ENCODE measurements at places on chromosomes 1 and 21.

DNA sequence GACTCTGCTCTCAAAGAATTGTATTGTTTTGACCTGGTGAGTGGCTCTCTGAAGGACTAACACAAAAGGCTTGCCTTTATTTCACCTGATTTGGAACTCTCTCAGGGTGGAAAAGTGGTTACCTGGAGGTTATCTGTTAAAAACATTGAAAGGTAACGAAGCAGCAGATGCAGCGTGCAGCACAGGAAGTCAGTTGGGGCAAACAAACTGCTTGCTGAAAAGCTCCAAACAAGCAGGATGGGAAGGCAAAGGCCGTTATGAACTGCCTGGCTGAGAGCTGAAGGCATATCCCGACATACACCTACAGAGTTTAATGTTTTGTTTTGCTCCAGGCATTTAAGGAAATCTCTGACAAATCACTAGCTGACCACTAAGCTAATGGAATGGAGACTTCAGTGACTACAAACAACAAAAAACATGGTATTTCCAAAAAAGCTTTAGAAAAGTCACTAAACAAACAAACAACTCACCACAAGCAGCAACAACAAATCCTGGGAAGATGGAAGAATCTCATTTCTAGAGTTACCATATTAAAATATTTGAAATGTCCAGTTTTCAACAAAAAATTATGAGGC is 44.3 kb upstream of the BATF3 start:
- DNase-seq = no peak

DNA sequence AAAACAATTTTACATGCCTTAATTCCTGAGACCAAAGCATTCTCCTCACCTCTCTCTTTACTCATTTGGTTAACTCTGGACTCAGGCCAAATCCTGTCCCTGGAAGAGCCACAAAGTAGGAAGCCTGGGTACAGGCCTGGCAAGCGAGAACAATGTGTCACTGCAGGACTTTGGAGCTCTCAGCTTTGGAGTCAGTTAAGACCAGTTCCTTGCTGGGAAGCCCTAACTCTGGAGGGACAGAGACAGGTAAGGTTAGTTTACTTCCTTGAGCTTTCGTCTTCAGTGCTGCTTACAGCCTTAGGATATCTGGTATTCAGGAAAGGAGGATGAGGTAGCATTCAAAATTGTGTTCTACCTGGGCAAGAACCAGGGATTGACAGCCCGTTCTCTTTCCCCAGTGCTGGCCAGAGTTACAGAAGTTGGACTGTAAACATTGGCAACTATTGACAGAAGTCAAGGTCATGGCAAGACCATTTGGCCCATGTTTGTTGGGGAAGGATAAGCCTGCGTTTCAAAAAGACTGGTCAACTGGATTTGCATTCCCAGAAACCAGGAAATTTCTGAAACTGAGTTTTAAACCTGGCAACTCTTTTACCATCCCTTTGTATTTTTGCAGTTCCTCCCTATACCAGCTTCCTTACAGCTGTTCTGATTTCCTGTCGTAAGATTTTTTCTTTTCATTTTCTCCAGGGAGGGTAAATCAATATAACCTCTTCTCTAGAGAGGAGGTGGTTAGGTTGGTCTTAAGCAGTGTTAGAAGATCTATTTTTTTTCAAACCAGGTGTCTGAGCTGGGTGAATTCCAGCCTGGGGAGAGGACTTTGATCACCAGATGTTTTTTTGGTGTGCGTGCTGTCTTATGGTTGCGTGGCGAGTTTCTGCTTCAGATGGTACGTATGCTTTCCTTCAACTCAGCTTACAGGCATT is at the start of gene C4BPB:
Gene C4BPB (plus strand): TSS at position 160 of the 926 bp plus-strand sequence. CDS start 672 bp downstream, at position 832.
- DNase-seq = no peak

- no peak for DNase-seq
These were observed 19.1 kb downstream of the CLCN6 start for GRCh38 chr1:11825131-11825530.

DNA sequence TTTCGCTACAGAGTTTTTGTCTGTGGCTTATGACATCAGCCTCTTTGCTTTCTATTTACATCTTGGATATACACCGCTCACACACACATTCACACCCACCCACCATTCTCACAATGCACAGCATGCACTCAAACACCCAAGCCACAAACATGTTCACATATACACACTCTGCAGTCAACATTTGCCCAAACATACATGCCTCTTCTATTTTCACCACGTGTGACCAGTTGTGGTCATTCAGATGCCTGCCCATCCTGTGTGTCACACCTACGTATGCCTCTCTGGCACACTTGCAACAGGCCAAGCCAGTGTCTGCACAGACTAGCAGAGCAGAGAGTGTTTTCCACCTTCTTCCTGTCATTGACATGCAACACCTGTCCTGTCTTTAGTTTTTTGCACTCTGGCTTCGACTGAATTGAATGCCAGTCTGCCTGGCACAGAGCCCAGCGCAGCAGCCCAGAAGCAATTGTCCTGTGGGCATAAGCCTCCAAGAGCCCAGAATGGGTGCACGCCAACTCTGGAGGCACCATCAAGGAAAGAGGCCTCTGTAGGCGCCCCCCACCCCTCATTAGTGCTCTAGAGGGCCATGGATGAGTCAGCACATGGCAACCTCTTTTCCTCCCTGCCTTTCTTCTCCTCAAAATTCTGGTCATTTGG is 37.7 kb upstream of the LRRN2 start:
- no peak for DNase-seq

DNA sequence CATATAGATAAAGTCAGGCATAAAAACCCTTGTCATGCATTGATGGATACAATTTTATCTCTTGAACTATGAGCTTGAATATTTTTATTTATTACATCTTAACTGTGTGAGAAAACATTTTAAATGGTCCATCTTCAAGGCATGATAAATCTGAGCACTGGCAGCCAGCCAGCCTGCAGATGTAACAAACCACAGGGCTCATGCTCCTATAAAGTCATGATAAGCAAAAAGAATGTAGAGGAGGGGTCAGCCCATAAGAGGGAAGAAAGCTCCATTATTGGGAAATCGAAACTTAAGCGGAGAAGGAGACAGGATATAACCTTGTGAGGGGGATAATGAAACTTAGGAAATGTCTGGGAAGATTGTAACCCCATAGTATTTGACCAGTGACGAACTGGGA is 839.0 kb downstream of the LRRIQ3 start:
- DNase-seq = no peak

DNA sequence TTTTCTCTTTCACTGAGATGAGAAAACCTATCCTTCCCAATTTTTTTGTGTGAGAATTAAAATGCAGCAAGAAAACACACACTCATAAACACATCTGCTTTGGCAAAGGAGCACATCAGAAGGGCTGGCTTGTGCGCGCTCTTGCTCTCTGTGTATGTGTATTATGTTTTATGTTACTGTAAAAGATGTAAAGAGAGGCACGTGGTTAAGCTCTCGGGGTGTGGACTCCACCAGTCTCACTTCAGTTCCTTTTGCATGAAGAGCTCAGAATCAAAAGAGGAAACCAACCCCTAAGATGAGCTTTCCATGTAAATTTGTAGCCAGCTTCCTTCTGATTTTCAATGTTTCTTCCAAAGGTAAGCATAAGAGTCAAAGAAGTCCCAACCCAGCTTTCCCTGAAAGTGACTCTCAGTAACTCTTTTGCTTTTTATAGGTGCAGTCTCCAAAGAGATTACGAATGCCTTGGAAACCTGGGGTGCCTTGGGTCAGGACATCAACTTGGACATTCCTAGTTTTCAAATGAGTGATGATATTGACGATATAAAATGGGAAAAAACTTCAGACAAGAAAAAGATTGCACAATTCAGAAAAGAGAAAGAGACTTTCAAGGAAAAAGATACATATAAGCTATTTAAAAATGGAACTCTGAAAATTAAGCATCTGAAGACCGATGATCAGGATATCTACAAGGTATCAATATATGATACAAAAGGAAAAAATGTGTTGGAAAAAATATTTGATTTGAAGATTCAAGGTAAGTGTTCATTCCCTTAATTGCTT is at the start of gene CD2:
Gene CD2 (plus strand): TSS at position 233 of the 780 bp plus-strand sequence. CDS start 63 bp downstream, at position 296.
- DNase-seq = no peak

DNA sequence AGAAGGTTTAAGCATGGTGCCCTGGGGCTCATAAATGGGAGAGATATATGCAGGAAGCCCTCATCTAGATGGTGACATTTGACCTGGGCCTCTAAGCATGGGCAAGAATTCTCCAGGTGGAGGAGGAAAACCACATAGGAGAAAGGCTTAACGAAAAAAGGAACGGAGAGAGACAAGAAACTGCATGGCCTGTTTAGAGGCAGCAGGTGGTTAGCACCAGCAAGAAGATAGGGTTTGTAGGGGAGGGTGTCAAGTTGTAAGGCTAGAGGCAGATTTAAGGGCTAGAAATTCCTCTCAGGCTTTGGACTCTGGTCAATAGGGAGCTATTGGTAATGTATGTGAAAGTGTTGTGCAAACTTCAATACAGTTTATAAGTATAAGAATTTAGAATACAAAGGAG is 8.2 kb upstream of the MAPKAPK2 start:
- DNase-seq = no peak

DNA sequence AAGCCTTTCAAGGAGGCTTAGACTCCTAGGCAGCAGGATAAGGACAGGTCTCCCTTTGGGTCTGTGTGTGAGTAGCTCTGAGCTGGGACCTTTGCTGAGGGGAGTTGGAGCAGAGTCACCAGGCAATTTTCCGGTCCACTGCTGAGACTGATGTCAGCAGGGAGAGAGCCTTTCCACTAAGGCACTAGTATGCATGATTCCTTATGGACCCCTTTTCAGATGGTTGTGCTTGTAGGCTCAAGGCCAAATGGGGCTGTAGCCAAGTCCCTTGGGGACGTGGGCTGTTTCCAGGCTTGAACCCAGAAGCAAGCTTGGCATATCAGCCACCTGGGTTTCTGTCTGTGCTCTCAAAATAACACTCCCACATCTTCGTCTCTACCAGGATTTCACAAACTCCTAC is 73.0 kb downstream of the CCDC18 start:
- DNase-seq = no peak

- DNase-seq = no peak
These were observed 77.1 kb downstream of the GALNT2 start for GRCh38 chr1:230144010-230144614.

GRCh38 chr1:68782890-68783289 is 286.0 kb upstream of the DEPDC1 start:
- no peak for DNase-seq

DNA sequence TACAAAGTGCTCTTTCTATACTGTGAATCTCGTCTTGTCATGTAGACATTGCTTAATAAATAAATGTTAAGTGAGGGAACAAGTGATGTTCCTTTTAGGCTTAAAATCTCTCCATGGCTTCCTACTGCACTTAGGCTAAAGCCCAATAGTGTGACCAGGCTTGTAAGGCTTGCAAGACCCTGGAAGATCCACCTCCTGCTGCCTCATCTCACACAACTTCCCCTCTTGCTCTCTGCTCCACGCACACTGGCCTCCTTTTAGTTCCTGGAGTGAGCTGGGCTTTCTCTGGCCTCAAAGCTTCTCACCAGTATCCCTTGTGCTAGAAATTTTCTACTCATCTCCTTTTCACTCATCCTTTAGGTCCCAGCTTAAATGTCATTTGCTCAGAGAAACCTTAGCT is 41.5 kb upstream of the DIPK1A start:
- no peak for DNase-seq

- no peak for DNase-seq
These were observed 17.6 kb downstream of the TNNT2 start for GRCh38 chr1:201359873-201360210.

DNA sequence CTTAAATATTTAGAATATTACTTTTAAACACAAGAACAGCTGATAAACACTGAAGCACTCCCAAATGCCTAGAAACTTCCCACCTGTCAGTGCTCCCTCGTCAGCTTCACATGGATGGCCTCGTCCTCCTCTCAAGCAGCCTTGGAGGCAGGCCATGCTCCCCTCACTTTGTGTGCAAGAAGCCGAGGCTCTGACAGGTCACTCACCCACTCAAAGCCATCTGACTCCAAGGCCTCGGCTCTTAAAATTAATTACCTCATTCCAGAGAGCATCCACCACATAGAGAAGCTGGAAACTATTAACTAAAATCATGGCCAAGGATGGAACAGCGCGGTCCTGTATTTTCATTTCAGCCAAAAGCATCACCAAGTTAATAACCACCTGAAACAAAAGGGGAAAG is 17.8 kb downstream of the LBR start:
- DNase-seq = no peak

DNA sequence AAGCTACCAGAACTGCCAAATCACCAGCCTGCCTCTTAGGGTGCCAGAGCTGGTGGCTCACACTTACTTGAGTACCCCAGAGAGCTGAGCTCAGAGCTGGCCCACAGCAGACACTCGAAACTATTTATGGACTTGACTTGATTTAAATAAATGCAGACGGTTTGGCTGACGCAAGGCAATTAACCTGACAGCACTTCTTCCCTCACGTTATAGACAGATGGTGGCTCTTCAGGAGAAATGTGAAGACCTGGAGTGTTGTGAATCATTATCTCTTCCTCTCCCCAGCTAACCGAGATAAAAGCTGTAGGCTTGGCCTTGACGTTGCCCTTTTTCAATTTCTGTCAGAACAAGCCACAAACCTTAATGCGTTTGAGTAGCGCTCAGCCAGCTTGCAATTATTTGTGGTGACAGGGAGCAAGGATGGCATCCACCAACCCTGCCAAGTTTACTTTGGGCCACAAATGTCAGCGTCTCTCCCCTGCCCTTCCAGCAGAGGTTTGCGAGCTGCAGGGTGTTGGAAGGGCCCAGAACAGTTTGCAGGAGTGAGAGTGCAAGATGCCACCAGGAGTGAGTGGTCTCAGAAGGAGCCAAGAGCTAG is 34.0 kb upstream of the BCAR3 start:
- DNase-seq = no peak

- DNase-seq = no peak
These were observed 8.1 kb upstream of the ZNF687 start for GRCh38 chr1:151273924-151274466.

GRCh38 chr1:229693129-229693900 is 67.3 kb downstream of the URB2 start:
- DNase-seq = no peak

GRCh38 chr1:154940651-154941194 is 4.2 kb upstream of the PMVK start:
- no peak for DNase-seq

- no peak for DNase-seq
These were observed 135.1 kb downstream of the AK5 start for GRCh38 chr1:77416692-77417450.

- no peak for DNase-seq
These were observed 57.0 kb downstream of the SPATA46 start for GRCh38 chr1:162319493-162320175.

Data from AG04450 (cell line).